ENCODE measurements at places on chromosomes 7 and 10. TPM values are rescaled to one million over a fixed set of nuclear protein-coding genes. Genes with fewer than 3 reads are reported as not detected.
A peak's percentile ranks its signal among the peaks of the same experiment; 100 is the strongest.

DNA sequence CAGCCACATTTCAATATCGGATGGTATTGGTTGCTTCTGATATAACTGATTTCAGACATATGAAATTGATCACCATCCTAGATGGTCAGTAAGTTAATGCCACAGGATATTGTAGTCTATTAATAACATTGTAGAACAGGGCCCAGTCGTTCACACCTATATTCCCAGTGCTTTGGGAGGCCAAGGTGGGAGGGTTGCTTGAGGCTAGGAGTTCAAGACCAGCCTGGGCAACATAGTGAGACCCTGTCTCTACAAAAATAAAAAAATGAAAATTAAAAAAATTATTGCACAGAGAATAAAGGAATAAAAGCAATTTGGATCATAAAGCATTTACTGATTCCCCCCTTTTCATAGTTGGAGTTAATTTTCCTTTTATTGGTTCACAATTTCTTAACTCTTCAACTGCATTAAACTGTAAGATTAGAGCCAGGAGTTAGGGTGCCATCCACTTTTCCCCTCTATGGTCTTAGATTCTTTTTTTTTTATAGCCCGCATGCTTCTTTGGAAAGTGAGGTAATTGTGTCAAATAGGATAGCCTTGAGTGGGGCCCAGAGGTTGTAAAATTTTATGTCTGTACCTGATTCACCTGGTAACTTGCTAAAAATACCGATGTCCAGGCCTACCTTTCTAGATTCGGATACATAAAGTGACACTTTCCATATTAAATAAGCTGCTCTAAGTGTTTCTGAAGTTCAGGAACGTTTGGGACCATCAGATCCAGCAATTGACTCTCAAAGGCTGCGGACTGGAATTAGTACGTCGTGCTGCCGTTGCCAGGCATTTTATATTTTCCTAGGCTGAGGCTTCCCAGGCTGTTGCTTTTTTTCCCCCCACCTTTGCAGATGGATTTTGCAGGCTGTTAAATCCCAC lies 24.7 kb downstream of the ADK start:
- DNase-seq, result no peak

Gene CACNB2
- not detected for total RNA-seq

Gene BMPER
- total RNA-seq, result 0.46 TPM

DNA sequence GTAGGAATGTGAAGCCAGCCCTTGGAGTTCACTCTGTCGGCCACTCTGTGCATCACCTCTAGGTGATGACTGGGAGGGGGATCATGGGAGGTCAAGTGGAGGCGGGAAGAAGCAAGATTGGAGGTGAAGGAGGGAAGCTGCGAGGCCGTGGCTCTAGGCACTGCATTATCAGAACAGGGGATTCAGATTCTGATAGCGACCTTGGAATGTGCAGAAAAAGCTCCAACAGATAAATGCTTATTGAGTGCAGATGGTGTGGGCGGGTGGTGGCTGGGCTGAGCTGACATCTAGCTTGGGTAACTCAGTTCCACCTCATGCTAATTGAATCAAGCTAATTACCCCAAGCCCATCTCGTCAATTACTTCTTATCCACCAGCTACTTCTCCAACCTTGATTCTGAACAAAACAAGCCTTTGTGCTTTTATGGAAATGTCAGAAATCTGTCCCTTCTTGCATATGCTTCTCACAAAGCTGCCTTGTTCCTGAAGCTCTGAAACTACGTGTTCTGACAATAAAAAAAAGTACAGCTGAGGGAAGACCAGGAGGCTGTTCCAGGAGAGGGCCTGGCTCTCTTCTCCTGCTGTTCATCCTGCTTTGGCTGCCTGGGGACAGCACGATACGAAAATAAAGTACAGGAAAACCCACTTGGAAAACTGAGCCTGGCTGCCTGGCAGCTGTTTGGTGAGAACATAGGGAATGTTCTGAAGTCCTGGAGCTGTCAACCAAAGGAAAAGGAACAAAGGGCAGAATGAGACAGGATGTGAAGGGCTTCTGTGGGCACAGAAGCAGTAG lies 27.5 kb downstream of the STRA8 start:
- no peak for DNase-seq

GRCh38 chr10:108783897-108784296 lies 1139.4 kb downstream of the XPNPEP1 start:
- no peak for DNase-seq

DNA sequence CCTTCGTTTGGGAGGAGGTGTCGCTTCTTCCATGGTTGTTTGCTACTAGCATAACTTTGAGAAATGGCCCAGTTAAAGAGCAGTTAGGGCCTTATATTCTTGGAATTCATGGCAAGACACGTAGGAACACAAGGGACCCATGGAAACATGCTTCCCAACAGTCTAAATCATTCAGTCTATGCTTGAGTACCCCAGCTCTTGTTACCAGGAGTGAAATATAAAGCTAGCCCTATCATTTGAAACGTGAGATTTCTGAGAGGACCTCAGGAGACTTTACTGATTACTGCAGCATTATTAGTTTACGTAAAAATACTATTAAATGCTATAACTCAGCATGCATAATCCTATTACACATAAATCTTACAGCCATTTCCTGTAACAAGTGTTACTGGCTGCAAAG lies 328.6 kb upstream of the CDC14C start:
- DNase-seq, result no peak

DNA sequence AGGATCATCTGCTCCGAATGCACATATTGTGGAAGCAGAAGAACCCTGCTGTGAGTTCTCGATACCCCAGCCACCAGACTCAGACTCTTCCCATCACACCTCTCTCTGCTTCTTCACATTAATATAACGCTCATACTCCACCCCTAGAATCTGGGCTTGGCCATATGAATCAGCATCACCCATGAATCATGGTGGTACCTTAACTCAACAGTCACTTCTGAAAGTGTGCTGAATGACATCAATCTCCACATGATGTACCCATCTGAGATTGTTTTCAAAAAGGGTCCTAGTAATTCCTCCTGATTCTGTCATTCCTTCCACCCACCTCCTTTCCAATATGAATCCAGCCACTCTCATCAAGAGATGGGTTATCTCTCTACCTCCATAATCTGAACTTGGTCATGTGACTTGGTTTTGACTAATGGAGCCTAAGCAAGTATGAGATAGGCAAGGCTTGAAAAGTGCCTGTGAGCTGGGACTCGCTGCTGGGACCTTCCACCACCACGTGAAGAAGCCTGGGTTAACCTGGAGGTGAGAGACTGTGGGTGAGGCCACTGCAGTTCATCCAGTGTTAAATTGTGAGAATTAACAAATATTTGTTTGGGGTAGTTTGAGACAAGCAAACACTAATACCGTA lies 15.4 kb downstream of the YWHAG start:
- no peak for DNase-seq

DNA sequence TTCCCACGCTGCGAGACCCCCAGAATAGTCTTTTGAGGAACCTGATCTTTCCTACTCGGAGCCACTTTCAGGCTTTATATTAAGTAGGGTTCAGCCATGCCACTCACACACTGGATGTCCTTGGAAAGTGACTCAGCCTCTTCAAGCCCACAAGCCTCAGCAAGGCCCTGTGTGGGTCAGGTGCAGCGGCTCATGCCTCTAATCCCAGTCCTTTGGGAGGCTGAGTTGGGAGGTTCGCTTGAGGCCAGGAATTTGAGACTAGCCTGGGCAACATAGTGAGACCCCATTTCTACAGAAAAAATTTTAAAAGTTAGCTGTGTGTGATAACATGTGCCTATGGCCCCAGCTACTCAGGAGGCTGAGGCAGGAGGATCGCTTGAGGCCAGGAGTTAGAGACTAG lies 119.7 kb upstream of the TNRC18 start:
- no peak for DNase-seq

Gene SFMBT2
- 0.20 TPM for total RNA-seq

DNA sequence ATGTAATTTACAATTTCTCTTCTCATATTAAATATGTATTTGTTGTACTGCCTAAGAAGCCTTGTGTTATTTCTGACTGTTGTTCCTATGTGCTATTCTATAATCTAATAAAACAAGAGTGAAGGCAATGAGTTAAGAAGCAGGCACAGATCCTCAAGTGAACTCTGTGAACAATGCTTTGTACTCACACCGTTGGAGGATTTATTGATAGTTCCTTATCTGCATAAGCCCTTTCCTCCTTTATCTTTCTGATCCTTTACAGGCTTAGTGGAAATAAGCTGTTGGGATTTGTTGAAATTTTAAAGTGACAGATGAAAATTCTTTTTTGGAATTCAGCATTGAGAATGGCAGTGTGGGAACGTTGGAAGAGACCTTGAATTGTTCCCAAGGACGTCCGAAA lies 329.6 kb upstream of the NPVF start:
- DNase-seq, result no peak

DNA sequence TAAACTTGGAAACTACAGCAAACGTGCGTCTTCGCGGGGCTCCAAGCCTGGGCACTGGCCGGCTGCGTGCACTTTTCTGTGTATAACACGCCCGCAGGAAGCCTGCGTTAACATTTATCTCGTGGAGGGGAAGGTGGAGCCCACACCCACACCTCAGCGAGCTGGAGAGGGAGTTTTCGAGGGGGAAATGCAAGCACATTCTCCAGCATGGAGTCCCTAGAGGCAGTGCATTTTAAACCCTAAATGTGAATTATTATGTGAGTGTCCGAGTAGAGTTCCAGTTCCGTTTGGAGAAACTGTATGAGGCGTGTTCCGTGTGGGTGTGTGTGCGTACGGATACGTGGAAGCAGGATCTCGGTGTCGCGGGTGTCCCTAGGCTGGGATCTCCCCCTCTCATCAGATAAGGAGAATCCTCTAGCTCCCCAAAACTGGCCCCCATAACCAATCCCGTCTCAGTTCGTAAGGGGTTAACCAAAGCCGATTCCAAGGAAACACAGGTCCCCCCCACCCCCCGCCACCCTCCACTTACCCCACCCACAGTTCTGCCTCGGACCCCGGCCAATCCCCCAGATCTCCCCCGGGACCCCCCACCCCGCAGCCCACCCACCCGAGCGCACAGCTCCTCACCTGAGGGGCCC lies 403 bp downstream of the CDK6 start:
- no peak for DNase-seq

DNA sequence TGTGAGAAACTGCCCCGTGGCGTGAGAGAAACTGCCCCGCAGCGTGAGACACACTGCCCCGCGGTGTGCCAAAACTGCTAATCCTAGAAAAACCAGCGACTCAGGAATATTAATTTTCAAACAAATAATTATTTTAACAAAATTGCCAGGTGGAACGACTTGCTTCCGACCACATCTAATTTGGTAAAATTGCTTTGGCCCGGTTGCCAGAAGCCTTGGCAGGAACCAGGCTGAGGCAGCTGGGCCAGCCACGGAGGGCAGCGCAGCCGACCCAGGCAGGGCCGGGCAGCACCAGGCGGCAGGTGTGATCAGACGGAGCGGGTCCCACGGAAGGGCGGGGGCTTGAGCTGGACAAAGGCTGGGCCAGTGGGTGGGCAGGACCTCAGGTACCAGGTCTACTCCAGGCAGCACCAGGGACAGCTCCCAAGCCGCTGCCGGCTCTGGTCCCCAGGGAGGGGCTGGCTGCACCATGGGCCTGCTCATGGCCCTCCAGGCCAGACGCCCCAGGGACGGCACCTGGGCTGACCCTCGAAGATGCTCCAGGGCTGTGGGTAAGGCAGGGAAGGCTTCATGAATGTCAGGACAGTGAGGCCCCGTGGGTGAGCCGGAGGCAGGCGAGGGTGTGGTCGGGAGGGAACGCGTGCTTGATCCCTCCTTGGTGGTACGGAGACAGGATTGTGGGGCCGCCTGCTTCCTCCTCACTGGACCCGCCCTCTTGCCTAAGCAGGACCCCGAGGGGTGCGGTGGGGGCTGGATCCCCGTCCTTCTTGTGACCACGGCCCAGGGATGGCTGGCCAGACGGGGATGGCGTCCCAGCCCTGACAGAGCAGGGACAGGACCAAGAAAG lies 7.7 kb upstream of the ADGRA1 start:
- no peak for DNase-seq

- DNase-seq, result no peak
These were observed 223.5 kb downstream of the DNAJB6 start for GRCh38 chr7:157560258-157560654.

GRCh38 chr10:102598243-102598642 lies 46.0 kb upstream of the TRIM8 start:
- DNase-seq, result no peak

- no peak for DNase-seq
These were observed 12.3 kb downstream of the NHLRC2 start for GRCh38 chr10:113866551-113867394.

GRCh38 chr7:133529861-133530260 lies 277.0 kb downstream of the EXOC4 start:
- no peak for DNase-seq

- DNase-seq, result no peak
These were observed 28.0 kb upstream of the KPNA7 start for GRCh38 chr7:99235925-99236324.

DNA sequence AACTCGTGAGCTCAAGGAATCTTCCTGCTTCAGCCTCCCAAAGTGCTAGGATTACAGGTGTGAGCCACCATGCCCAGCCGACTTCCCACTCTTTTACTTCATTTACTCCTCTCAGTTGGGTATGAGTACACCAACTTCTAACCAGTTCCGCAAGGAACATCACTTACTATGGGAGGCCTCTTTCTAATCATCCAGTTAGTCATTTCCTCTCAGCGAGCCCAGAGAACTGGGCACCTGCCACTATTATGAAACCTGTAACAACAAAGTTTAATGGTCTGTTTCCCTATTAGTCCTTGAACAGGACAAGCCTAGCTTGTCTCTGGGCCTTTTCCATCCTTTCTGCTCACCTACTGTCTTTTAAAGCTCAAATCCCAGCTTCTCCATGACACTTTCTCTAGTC lies 88.8 kb downstream of the DNMBP start:
- DNase-seq, result peak; percentile 81

DNA sequence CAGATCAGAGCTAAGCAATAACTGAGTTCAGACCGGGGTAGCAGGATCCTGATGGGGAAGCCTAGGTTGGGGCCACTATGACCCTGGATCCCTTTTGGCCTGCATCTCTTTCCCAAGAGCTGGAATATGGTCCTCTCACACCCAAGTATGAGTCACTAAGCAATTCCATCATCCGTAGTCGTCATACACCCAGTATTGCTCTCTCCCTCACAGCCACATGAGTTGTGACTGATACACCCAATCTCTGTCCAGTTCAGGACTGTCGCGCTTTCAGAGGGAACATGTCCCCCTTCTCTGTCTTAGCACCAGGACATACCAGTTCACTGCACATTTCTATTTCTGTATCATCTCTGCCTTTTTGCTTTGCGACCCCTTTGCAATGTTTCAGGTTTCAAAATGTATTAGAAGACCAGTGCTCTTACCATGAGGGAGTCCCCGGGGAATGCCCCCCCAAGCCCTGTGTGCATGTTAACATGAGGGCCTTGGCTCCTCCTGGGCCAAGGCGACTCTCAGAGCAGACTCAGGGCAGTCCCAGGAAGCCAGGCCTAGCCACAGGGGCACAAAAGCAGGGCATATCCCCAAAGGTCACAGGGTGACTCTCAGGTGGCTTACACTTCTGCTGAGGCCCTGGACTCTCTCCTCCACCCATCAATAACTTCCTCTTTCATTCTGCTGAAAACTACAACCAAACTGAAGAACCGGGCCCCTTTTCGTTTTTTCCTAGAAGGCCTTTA lies 75.3 kb upstream of the SAMD8 start:
- DNase-seq, result no peak

Gene CTNNA3
- total RNA-seq, result not detected

Gene CEP55
- 92.2 TPM for total RNA-seq

- DNase-seq, result no peak
These were observed 281.7 kb downstream of the PHTF2 start for GRCh38 chr7:78080241-78080640.

Gene NRAP
- not detected for total RNA-seq

Measured in pulmonary artery endothelial cell (primary cell).